ENCODE measurements at places on chromosomes 13 and 19.

DNA sequence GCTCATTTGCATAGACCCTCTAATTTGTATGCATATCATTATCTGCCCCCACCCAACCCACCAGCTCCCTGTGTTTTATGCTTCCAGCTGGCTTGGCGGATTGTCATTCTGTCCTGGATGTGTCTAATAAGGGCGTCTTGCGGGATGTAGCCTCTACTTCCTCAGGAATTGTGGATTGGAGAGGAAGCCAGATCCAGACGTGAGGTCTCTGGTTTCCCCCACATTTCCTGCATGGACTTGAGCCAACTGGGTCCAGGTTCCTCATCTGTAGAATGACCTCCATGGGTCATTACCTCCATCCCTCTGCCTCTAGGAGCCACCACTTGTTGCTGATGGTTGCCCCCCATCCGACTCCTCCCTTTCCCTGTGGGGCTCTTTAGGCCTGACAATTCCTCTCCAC lies 7.3 kb downstream of the TNFSF14 start:
- no peak overlapping the region for H3K4me3 ChIP-seq
- H3K4me1 ChIP-seq, result peaks cover 9% of the 10 kb centered on the region
- H3K27ac ChIP-seq, result peak overlapping the region; percentile 88
- H3K27me3 ChIP-seq, result no peaks in the 10 kb centered on the region

DNA sequence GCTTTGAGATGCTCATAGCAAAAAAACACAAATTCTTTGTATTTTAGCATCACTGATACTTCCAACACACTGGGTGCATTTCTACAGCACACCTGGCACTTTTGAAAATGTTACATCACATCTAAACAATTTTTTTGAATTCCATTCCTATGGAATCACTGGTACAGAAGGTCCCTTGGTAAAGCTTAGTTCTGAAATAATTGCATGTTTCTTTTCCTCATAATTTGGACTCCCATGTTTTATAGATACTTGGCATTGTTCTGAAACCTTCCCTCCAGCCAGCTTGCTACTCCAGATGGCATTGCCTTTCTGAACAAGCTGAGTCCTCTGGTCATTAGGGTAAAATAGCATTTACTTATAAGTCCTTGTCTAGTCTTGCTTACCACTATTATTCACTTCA lies 481.3 kb upstream of the GPC6 start:
- no peak for DNase-seq
- no peak overlapping the region for H3K27ac ChIP-seq
- H3K27me3 ChIP-seq, result no peaks in the 10 kb centered on the region
- no peak overlapping the region for H3K4me3 ChIP-seq
- H3K36me3 ChIP-seq, result no peaks in the 10 kb centered on the region

- H3K27me3 ChIP-seq, result no peaks in the 10 kb centered on the region
- H3K36me3 ChIP-seq, result no peaks in the 10 kb centered on the region
- DNase-seq, result no peak
- no peaks in the 10 kb centered on the region for H3K4me1 ChIP-seq
- H3K4me3 ChIP-seq, result no peak overlapping the region
Observed at GRCh38 chr13:93235258-93236015, 8.8 kb downstream of the GPC6 start.

- H3K27me3 ChIP-seq, result no peaks in the 10 kb centered on the region
- no peak within 1 kb of the TSS for H3K27ac ChIP-seq
- DNase-seq, result no peak
Observed at GRCh38 chr19:41882568-41883462, at the start of gene ARHGEF1. Gene ARHGEF1 (plus strand): TSS chr19:41883184. CDS start chr19:41888083, 4,899 bp downstream.

DNA sequence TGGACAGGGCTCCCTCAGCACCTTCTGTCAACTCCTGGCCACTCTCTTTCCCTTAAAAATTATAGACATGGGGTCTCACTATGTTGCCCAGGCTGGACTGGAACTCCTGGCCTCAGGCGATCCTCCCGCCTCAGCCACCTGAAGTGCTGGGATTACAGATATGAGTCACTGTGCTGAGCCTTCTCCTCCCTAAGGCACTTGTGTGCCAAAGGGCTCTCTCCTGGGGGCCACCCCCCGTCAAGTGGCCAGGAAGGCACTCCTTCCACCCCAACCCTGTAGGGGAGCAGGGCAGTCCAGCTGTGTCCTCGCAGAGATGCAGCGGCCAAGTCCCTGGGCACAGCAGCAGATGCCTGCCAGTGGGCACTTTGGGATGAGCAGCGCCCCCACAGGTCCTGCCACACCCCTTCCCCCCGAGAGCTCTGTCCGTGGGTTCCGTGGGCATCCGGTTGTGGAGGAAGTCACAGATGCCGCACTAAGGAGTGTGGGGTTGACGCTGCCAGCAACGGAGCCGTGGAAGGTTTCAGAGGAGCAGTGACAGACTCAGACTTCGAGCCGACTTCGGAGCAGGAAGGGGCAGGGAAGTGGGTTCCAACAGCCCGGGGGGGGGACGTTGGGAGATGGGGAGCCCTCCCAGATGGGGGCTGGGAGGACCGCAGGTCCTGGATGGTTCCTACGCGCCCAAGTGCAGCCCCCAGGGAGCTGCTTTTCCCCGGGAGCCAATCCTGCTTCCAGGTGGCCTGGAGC lies 3.3 kb upstream of the UQCR11 start:
- H3K36me3 ChIP-seq, result peaks cover 14% of the 10 kb centered on the region
- no peaks in the 10 kb centered on the region for H3K4me1 ChIP-seq
- H3K27me3 ChIP-seq, result no peaks in the 10 kb centered on the region
- no peak overlapping the region for H3K4me3 ChIP-seq

DNA sequence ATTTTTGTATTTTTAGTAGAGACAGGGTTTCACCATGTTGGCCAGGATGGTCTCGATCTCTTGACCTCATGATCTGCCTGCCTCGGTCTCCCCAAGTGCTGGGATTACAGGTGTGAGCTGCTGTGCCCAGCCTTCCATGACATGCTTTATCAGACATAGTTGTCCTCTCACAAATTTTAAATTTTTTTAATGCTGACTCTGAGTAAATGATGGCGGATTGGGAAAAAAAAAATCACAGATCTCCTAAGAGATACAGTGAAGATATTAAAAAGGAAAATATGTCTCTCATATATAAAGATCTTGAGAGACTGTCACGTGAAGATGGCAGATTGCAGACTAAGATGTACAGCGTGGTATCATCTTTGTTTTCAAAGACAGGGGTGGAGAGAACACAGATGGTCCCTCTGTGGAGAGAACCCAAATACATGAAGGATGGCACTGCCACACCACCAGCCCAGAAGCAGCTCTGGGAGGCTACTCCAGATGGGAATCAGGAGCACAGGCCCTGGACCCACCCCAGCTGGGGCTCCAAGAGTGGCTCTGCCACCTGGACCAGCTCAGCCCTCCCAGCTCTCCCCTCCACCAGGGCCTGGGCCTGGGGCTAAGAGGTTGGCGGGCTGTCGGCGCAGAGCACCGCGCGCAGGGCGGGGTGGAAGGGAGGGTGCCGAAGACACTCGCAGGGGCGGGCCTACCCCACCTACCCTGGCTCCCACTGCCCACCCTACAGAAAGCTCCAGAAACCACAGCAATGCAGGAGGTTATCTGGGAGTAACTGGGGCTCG lies 20.0 kb upstream of the CCNP start:
- H3K36me3 ChIP-seq, result peaks cover 1% of the 10 kb centered on the region
- H3K4me3 ChIP-seq, result no peak overlapping the region
- no peak for DNase-seq
- no peaks in the 10 kb centered on the region for H3K4me1 ChIP-seq

DNA sequence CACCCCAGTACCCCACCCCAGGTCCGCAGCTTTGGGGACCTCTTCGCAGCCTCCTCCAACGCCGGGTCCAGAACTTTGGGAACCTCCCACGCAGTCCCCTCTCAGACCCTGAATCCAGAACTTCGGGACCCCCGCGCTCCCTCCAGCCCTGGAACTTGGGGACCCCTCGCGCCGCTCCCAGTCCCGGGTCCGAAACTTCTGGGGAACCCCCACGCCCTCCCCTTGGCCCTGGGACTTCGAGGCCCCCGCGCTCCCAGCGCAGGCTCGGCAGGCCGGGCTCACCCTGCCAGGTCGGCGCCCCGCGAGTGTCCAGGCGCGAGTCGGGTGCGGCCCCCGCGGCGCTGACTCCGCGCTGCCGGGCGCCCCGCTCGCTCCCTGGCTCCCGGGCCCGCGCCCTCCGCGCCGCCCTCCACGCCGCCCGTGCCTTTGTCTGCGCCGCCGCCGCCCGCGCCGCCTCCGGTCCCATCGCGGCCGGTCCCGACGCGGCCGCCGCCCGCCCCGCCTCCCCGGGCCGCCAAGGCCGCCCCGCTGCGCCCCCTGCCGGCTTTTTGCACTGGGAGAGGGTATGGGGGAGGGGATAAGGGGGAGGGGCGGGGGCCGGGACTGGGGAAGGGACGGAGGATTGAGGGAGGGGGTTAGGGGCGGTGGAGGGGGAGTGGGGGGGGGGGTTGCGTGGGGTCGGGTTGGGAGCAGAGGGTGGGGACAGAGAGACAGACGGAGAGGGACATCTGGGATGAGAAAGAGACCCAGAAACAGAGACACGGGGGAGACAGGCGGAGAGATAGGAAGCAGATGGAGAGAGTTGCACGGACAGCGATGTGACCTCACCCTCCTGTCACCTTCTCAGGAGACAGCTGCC lies at the start of gene HOMER3:
Gene HOMER3 (minus strand): TSS at position 449 of the 859 bp plus-strand sequence. CDS start 2,235 bp downstream, outside the sequence.
- no peaks in the 10 kb centered on the region for H3K36me3 ChIP-seq
- DNase-seq, result peak; percentile 53
- no peaks in the 10 kb centered on the region for H3K4me1 ChIP-seq
- no peak within 1 kb of the TSS for H3K27ac ChIP-seq

- H3K36me3 ChIP-seq, result no peaks in the 10 kb centered on the region
- H3K27me3 ChIP-seq, result no peaks in the 10 kb centered on the region
- peak; percentile 7 for DNase-seq
- no peak overlapping the region for H3K27ac ChIP-seq
Observed at GRCh38 chr13:89832827-89833226, 1514.7 kb upstream of the MIR17HG start.

GRCh38 chr13:99436686-99437416 lies 64.4 kb upstream of the TM9SF2 start:
- no peak overlapping the region for H3K4me3 ChIP-seq
- H3K36me3 ChIP-seq, result no peaks in the 10 kb centered on the region
- no peaks in the 10 kb centered on the region for H3K27me3 ChIP-seq
- H3K4me1 ChIP-seq, result no peaks in the 10 kb centered on the region

DNA sequence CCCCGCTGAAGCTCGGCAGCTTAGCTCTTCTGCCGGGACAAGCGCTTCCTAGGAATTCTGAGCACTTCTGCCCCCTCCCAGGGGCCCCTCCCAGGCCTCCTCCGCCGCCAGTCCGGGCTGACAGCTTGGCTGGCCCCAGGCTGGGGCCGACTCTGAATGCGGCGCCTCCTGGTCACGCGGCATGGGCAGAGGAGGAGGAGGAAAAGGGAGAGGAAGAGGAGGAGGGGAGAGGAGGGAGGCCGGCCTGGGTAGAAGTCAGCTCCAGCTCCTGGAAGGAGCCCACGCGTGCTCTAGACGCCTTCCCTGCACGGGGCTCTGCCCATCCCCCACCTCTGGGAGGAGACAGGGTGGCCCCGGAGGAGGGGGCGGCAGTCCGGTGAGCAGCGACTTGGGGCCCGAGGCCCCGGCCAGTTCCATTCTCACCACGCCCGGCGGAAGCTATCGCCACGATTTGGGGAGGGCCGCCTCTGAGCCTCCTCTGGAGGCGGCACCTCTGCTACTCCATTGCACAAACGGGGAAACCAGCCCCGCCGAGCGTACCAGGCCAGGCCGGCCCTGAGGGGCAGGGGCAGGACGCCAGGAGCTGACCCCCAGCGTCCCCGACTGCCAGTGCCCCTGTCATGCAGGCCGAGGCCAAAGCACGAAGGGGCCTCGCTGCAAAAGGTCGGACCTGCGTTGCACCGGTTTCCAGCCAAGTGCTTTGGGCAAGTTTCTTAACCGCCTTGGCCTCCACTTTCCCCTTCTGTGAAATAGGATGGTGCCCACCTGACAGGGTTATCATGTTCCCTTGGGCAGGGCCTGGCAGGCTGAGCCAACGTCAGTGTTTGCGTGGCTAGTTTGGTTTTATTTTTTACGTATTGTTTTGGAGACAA lies 31.6 kb downstream of the CCNE1 start:
- H3K4me1 ChIP-seq, result no peaks in the 10 kb centered on the region
- DNase-seq, result peak; percentile 71
- H3K27ac ChIP-seq, result no peak overlapping the region

DNA sequence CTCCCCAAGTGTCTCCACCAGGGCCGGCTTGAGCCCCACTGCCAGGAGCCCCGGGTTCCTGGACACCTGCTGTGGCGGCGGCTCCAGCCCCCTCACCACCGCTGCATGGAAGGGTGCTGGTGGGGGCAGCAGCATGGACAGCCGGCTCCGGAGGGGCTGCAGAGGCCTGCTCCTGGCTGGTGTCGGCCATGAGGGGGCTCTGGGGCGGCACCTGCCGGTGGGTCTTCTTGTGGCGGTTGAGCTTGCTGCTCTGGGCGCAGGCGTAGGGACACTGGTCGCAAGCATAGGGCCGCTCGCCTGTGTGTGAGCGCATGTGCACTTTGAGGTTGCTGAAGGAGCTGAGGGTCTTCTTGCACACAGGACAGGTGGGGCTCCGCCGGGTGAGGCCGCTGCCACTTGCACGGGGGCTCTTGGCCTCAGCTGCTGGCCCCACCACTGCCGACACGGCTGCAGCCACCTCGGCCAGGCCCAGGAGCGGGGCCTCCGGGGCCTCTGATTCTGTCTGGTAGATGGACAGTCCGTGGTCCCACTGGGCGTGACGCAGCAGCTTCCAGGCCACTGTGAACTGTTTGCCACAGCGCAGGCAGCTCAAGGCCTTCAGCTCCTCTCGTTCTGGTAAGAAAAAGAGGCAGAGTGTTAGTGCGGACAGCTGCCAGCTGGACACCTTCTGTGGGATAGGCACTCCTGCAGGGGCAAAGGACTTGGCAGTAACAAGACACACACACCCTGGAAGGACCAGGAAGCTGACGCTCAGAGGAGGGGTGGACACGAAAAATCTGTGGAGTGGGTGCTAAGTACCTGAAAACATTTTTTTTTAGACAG lies 4.1 kb downstream of the ZNF296 start:
- peaks cover 2% of the 10 kb centered on the region for H3K4me1 ChIP-seq
- no peaks in the 10 kb centered on the region for H3K27me3 ChIP-seq
- H3K4me3 ChIP-seq, result no peak overlapping the region
- no peak overlapping the region for H3K27ac ChIP-seq
- no peak for DNase-seq

DNA sequence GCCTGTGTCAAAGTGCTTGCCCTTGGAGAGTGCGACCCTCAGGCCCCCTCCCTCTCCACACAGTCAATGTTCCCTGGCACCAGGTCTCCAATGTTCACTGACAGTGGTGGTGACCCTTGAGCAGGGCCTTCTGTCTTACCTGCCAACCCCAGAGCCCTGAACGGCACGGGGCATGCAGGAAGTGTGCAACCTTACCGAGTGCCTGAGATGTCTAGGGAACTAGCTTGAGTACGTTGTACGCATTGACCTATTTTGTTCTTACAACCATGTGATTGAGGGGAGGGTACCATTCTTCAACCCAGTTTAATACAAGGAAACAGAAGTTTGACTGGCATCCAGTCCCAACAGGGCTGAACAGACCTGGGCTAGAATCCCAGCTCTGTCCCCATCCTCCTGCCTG lies 13.2 kb downstream of the MAG start:
- H3K4me1 ChIP-seq, result no peaks in the 10 kb centered on the region
- no peak overlapping the region for H3K27ac ChIP-seq
- H3K27me3 ChIP-seq, result no peaks in the 10 kb centered on the region
- no peak for DNase-seq

- H3K4me1 ChIP-seq, result peaks cover 2% of the 10 kb centered on the region
- H3K27ac ChIP-seq, result no peak overlapping the region
- peak; percentile 96 for DNase-seq
Observed at GRCh38 chr13:44815623-44816022, 173.6 kb downstream of the NUFIP1 start.

All from mesendoderm (in vitro differentiated cells).